ENCODE measurements at places on chromosomes 1 and 21.

DNA sequence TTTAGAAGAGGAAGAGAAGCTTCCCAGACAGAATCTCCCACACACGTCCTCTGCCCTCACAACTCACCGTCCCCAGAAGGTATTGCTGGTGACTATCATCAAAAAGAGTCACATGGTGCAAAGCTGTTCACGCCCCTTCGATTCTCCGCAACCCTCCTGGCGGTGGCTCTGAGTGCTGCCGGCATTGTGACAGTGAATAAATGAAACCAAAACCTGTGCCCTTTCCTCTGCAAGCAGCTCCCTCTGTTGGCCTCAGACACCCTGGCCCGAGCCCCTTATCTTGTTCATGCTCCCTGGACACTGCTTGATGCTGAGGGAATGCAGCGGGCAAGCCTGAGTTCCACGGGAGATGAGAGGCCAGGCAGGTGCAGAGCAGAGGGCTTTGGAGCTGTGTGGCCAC is 510.3 kb downstream of the NPHP4 start:
- DNase-seq, result no peak

DNA sequence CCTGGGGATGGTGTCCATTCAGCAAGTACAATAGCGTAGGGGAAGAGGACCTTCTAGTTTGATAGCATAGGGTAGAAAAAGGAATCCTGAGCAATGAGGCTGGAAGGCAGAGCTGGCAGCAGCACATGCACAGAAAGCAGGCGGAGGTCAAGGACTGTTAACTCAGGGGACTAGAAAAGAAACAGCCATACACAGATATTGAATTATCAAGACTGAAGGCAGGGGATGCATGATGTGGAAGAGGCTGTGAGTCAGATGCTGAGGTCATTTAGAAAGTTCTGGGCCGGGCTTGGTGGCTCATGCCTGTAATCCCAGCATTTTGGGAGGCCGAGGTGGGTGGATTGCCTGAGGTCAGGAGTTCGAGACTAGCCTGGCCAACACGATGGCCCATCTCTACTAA is 65.6 kb downstream of the OPTC start:
- no peak for DNase-seq

GRCh38 chr1:1098681-1099421 is 17.0 kb downstream of the C1orf159 start:
- no peak for DNase-seq

- no peak for DNase-seq
Measured at GRCh38 chr1:61056573-61057439, 25.6 kb upstream of the NFIA start.

DNA sequence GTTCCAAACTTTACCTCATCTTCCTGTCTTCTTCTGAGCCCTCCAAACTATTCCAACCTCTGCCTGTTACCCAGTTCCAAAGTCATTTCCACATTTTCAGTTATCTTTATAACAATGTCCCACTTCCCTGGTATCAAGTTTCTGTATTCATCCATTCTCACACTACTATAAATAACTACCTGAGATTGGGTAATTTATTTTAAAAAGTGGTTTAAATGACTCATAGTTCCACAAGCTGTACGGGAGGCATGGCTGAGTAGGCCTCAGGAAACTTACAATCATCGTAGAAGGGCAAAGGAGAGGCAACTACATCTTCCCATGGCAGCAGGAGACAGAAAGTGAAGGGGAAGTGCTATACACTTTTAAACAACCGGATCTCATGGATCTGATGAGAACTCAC is 428.5 kb upstream of the RGS18 start:
- DNase-seq, result no peak

GRCh38 chr1:13790290-13791030 is 90.5 kb downstream of the PRDM2 start:
- no peak for DNase-seq

GRCh38 chr21:16037421-16037955 is 307.7 kb downstream of the USP25 start:
- DNase-seq, result no peak

DNA sequence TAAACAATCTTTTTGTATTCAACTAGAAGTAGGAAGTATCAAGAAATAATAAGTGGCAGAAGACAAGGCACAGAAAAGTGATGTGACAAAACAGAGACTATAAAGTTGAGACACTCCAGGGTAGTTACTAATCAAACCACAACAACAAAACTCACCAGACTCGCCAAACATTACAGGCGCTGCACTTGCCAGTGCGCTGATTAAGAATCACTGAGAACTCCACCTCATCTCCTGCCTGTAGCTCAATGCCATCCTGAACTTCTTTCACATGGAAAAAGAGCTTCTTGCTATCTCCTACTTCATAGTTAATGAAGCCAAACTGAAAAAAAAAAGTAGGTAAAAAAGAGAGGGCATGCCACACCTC is 2.8 kb upstream of the NRAS start:
- no peak for DNase-seq

- peak; percentile 22 for DNase-seq
Measured at GRCh38 chr1:47333578-47333921, at the start of gene CMPK1. CMPK1 (plus strand) TSS chr1:47333790; CDS start chr1:47333946, 156 bp downstream.

GRCh38 chr1:7826363-7826762 is 26.5 kb downstream of the UTS2 start:
- DNase-seq, result no peak

GRCh38 chr1:107250169-107250568 is 109.3 kb downstream of the NTNG1 start:
- no peak for DNase-seq

DNA sequence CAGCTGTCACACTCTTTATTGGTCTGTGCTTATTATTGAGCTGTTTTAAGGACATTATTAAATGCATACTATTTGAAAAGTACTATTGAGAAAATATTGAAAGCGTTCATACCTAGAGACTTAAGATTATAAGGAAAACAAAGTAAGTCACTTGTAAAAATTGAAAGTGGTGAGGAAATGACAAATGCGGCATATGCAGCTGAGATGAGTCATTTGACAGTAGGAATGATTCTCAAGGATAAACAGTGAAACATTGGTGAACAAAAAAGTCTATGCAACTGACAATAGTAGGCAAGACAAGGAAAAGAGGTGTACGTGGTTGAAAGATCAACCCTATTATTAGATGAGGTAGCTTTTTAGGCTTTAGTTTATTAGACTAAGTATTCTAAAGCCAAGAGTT is 82.6 kb upstream of the MAP10 start:
- no peak for DNase-seq

- no peak for DNase-seq
Measured at GRCh38 chr1:229230140-229230892, 40.6 kb upstream of the RAB4A start.

- no peak for DNase-seq
Measured at GRCh38 chr1:227317523-227318015, 723 bp downstream of the CDC42BPA start.

DNA sequence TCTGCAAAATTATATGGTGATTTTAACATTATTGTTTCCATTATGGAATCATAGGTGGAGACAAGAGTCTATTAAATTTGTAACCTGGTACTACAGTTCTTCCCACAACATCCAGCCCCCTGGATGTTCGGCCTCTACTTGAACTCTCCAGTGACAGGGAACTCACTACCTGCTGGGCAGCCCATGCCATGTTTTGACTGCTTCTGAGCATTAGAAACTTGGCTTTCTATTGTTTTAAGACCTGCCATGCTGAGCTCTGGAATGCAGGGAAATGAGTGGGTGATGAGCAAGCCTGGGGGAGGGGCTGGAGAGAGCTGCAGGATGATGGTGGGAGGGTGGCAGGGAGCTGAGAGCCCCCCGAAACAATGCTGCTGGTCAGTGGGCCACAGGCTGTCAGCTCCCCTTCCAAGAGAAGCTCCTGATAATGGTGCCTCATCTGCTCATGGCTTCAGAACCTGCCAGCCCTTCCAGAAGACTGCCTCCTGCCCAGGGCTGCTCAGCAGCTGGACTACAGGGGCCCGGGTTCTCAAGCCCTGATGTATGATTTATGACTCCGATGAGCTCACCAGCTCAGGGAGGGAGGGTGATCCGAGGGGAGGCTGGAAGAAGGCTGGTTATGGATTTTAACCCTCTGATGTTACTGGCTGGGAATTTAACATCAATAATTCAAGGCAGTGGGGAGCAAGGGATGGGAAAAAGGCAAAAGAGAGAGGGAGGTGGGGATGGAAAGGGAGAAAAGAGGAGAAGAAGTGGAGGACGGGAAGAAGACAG is 205.0 kb downstream of the HIVEP3 start:
- DNase-seq, result no peak

- no peak for DNase-seq
Measured at GRCh38 chr21:35045542-35046262, 3.4 kb downstream of the RUNX1 start.

DNA sequence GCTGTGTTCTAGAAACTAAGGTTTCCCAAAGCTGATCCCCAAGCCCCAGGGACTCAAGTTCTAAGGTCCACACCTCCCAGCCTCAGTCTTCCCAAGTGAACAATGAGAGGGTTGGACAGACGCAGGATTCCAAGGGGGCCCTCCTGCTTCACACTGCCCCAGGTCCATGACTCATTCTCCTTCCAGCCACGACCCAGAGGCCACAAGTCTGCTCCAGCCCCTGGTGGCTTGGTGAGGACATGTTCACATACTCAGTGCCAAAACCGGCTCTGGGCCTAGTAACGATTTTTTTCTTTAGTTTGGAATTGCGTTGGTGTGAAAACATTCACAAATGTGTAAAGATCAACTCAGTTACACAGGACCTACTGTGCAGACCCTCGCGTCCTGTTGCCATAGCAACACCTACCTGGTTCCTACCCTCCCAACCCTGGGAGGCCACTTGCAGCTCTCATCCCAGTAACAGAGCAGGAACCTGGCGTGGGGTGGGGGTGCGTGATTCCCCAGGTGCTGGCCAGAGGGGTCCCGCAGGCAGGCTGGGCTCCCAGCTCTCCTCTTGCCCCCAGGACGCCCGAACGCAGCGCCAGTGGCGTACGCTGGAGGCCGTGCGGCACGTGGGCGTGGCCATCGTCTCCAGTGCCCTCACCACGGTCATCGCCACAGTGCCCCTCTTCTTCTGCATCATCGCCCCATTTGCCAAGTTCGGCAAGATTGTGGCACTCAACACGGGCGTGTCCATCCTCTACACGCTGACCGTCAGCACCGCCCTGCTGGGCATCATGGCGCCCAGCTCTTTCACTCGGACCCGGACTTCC is 57.0 kb downstream of the DISP3 start:
- DNase-seq, result no peak

- no peak for DNase-seq
Measured at GRCh38 chr1:45356186-45356585, 15.9 kb upstream of the MUTYH start.

- no peak for DNase-seq
Measured at GRCh38 chr1:42765832-42766740, 742 bp downstream of the P3H1 start.

DNA sequence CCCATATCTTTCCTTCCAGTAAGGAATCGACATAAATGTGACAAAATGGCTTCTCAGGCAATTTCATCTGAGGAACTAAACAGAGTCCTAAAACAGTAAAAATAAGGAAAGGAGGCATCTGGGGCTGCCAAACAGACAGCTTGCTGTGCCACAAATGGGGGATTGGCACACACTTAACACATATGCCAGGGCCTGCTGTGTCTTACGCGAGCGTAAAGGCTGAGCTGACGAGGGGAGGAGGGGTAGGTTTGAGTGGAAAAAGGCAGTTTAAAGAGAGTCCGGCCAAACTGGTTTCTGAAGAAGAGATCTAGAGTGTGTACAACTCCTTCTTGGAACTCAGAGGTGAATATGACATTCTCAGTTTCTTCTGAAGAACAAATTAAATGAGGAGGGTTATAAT is 244.1 kb upstream of the MAP1LC3C start:
- no peak for DNase-seq

DNA sequence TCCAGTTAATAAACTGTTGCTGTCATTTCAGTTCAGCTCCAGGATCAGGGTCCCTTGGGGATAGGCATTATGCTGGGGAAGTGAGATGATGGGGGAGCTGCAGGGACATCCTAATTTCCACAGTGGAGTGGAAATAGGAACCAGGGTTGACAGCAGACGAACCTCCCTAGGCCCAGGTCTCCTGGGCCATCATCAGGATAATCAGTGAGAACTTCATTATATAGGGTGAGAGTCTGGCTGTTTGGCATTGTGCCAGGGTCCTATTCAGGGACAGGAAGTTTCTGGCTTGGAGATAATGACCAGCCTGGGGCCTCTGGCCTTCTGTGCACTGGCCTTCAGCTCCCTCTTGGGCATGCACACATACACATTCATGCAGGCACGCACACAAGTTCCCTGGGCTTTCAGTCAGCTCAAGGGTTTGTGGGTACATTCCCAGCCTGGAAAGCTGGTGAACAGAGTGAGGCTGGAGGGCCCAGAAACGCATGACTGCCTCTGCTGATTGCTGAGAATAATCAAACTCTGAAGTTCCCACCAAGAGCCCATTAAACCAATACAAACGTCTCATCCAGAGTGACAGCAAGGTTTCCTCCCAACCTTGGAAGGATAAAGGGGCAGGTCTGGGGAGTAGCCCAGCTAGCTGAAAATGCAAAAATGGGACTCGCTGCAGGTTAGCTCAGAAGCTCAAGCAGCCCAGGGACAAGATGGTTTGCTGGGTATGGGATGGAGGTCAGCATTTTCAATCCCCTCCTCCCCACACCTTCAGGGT is 13.9 kb upstream of the LRIG2 start:
- no peak for DNase-seq

DNA sequence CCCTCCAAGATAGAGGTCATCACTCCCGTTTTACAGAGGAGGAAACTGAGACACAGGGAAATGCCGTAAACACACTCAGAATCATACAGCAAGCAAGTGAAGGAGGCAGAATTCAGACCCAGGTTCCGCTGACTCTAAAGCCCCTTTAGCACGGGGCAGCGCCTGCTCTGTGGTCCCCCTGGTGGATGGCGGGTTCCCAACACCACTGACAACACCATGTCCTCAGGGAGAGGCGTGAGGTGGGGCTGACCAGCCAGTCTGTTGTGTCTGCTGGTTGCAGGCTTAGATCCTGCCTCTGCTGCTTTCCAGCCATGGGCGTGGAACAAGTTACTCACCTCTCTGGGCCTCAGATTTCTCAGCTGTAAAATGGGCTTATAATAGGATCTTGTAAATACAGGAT is 617.3 kb downstream of the MATN1 start:
- DNase-seq, result peak; percentile 50

- DNase-seq, result no peak
Measured at GRCh38 chr1:40658751-40659648, 6.5 kb downstream of the RIMS3 start.

GRCh38 chr1:117581391-117581943 is 24.4 kb upstream of the TENT5C start:
- no peak for DNase-seq

DNA sequence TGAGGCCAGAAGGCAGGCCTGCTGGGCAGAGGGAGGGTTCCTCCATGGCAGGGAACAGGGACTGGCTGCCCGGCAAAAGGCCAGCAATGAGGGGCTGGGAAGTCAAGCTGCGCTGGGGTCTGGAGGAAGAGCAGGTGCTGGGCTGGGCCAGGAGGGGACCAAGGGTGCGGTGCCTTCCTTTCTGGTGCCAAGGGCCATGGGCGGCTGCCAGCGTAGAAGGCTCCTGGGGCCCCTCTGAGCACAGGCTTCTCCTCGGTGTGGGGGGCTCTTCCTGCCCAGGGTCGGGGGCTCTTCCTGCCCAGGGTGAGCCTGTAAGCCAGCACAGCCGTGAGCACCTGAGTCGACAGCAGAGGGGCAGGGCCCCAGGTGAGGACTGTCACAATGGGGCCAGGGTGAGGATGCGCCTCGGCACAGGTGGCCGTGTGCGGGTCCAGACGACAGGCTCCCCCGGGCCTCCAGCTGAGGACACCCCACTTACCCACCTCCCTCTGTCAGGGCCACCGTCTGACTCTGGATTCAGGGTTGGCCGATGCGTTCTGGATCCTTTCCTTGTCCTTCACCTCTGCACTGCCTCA is 10.7 kb upstream of the DNMT3L start:
- no peak for DNase-seq

GRCh38 chr1:220705782-220706181 is 15.6 kb downstream of the C1orf115 start:
- DNase-seq, result no peak

Measured in iPS DF 6.9 (cell line).